Activated T-helper 2 cell treated with anti-CD3 and anti-CD28 coated beads, Interferon-gamma antibody, Interleukin-2, Interleukin-4, amounts not matched to agents 10 μg/mL and 5 μg/mL and 100 μg/mL, durations not matched to agents 14 hours and 24 hours and 36 hours (primary cell): ENCODE measurements at places on chromosomes 12 and 14. TPM values are rescaled to one million over a fixed set of nuclear protein-coding genes. Genes with fewer than 3 reads are reported as not detected.

GRCh38 chr14:92844204-92844603 lies 50.1 kb downstream of the GOLGA5 start:
- no peak for DNase-seq

Gene LHX5
- total RNA-seq, result not detected in 2 replicates

Gene C12orf54
- not detected in 2 replicates for total RNA-seq

DNA sequence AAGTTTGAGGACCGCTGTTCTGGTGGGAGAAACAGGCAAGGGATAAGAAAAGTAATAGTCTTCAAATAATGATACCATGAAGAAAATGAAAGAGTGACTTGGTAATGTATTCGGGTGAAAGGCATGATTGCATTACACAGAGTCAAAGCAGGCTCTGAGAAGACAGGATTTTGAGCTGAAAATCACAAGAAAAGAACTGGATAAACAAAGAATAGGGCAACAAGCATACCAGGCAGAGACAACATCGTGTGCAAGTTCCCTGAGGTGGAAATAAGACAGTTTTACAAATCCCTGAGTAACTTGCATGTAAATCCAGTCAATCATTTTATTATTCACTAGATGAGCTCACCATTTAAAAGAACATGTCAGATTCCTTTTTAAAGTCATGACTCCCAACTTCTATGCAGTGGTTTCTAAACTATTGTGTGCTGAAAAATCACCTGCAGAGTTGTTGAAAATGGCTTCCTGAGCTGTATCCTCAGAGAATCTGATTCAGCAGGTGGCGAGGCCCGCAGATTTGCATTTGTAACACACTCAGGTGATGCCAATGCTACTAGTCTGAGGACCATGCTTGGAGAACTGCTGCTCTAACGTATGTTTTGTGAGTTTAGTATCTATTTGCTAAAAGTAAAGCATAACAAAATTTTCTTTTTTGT lies 133.0 kb upstream of the ABCD2 start:
- no peak for DNase-seq

- DNase-seq, result no peak
These were observed 20.5 kb downstream of the KITLG start for GRCh38 chr12:88559772-88560171.

DNA sequence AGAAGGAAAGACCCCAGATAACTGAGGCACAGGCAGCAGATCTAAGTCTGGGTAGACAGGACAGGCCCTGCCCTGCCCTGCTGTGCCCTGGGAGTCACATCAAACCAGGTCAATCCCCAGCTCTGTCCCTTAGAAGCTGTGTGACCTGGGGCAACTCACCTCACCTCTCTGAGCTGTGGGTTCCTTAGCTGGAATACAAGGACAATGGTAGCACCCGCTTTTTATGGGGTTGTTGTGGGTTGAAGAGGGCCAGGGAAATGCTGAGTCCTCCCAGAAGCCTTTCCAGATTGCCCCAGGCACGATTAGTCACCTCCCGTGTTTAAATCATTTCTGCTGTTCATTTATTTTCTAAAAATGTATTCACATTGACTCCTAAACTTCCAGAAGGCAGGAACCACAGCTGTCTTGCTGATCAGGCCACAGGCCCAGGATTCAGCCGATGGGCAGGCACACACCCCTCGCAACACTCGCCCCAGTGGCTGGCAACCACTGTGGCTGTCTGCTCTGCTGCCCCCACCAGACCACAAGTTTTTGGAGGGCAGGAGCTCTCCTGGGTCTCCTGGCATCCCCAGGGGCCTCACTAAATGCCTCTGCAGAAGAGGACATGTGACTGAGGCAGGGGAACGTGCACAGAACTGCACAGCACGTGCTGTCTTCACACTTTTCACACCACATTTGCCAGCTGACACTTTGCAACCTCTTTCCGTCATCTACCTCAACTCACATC lies 3.0 kb downstream of the SELPLG start:
- DNase-seq, result no peak

- no peak for DNase-seq
These were observed 28.2 kb downstream of the ANKRD9 start for GRCh38 chr14:102481371-102481770.

- DNase-seq, result no peak
These were observed 65.8 kb downstream of the ITPK1 start for GRCh38 chr14:93049867-93050331.

DNA sequence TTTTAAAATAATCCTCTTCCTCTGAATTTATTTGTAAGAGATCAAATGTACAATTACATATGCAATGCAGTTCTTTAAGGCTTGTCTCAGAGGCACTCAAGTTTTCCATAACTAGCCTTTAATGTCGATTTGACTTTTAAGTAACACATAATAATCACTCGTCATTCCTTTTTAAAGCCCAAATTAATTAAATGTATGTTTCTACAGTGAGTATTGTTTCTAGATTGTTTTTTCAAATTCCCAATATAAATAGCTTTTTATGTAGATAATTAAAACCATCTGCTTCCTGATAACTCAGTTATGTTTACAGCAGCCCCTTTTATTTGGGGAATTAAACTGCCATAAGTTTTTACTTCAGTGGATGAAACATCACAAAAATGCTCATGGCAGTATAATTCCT lies 185.1 kb downstream of the ETNK1 start:
- no peak for DNase-seq

Gene INHBC
- total RNA-seq, result 0.14 TPM in 2 replicates

DNA sequence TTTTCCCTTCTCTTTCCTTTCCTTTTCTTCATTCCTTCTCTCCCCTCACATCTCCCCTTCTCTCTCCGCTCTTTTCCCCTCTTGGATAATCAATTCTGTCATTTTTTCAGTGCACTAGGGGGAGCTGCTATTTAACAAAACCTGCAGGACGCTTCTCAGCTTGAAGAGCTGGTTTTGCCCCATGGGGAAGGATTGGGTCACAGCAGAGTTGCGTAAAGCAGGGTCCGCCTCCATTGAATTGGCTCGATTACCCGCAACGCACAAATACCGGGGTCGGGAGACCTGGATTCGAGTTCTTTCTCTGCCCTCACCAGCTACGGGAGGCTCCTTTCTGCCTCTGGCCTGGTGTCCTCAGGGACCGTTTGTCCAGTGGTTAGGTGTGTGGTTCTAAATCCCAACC lies 42.1 kb upstream of the CHGA start:
- DNase-seq, result no peak

GRCh38 chr12:95918194-95918993 lies 24.0 kb downstream of the CCDC38 start:
- peak; percentile 34 for DNase-seq

DNA sequence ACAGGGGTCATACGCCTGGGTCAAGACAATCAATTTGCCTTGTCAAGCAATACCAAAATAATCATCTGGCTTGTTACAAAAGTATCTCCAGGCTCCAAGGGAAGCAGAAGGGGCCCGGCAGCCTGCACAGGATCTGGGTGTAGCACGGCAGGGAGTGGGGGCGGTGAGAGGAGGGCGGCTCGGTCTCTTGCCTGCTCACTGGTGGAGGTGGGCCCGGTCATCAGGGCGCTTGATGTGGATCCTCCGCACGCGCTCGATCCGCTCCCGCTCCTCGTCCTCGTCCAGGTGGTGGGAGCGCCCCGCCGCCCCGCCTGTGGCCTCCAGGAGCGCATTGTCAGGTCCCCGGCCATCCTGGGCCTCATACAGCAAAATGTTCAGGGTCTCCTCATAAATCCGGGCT lies 25.7 kb downstream of the KCTD10 start:
- no peak for DNase-seq

GRCh38 chr14:95121911-95122620 lies 35.3 kb downstream of the DICER1 start:
- no peak for DNase-seq

Gene SLC39A2
- 0.18 and 0.30 TPM in 2 replicates for total RNA-seq

Gene C12orf56
- 0.30 TPM in 1 of 2 replicates, not detected in the other for total RNA-seq

Gene GNB3
- total RNA-seq, result 1.2 and 1.3 TPM in 2 replicates

Gene LGR5
- not detected in 2 replicates for total RNA-seq

Gene SERPINA9
- not detected in 2 replicates for total RNA-seq

DNA sequence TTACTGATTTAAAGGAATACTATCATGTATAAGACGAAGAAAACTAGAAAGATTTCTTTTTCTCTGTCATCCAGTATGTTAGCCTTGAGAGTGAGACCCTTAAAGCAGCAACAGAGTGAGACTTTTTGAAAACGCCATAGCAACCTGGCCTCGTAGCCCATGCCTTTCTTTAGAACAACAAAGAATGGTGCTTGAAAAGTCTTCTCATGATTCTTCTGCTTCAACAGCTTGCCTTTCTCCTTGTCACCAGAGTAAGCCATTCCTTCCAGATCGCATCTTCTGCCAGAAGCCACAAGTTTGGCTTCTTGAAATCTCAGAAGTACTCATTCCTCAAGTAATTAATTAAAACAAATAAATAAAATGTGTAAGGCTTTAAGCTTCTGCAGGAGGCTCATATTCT lies 109.3 kb downstream of the PDE3A start:
- no peak for DNase-seq

Gene MYO1H
- not detected in 2 replicates for total RNA-seq

Gene GPRC5A
- not detected in 2 replicates for total RNA-seq

GRCh38 chr14:88933191-88933590 lies 108.7 kb downstream of the TTC8 start:
- DNase-seq, result no peak

Gene ANKRD13A
- total RNA-seq, result 53.3 and 59.9 TPM in 2 replicates

DNA sequence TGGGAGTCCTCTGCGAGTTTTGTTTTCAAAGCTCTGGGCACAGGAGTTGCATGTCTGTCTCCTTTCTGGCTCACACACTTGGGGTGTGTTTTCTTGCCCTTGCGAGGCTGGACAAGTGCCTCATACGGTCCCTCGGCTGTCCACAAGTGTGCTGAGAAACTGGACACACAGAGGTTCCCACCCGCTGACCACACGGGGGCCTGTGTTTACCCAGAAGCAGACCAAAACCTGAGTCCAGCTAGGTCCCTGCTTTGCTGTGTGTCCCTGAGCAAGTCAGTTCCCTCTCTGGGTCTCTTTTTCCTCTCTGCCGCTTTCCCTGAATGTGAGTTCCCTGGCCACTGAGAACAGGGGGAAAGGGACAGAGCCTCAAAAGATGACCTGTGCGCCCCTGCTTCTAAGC lies 678 bp upstream of the OAS2 start:
- no peak for DNase-seq

Gene WIF1
- total RNA-seq, result not detected in 2 replicates

Gene SMOC1
- total RNA-seq, result not detected in 2 replicates

DNA sequence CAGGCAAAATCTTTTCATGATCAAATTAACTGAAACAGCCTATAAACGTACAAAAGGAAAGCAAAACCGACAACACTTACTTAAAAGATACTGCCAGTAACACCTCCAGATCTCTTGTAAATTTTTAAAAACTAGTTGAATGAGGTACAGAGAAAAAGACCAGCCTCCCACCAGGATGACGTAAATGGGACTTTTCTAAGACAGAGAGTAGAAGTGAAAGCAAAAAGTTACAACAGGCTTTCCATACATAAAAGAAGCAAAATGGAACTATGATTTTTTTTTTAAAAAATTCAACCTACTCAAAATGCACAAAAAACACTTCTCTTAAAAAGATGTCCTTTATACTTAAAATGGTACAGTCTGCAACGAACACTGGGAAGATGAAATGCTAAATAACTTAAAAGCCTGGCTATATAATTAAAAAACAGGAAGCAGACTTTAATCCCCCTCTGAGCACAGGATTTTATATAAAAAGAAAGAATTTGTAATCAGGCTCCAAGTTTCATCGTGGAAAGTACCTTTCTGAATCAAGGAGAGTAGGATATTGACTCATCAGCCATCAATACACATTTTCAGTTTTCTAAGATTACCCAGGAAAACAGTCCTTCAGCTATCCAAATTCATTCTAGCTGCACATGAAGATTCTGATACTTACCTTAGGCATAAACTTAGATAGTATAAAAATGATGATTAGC lies 14.2 kb upstream of the MYO1A start:
- peak; percentile 52 for DNase-seq

GRCh38 chr12:93680006-93680405 lies 2.8 kb downstream of the CRADD start:
- no peak for DNase-seq
